ENCODE measurements at places on chromosomes 16 and 17.

DNA sequence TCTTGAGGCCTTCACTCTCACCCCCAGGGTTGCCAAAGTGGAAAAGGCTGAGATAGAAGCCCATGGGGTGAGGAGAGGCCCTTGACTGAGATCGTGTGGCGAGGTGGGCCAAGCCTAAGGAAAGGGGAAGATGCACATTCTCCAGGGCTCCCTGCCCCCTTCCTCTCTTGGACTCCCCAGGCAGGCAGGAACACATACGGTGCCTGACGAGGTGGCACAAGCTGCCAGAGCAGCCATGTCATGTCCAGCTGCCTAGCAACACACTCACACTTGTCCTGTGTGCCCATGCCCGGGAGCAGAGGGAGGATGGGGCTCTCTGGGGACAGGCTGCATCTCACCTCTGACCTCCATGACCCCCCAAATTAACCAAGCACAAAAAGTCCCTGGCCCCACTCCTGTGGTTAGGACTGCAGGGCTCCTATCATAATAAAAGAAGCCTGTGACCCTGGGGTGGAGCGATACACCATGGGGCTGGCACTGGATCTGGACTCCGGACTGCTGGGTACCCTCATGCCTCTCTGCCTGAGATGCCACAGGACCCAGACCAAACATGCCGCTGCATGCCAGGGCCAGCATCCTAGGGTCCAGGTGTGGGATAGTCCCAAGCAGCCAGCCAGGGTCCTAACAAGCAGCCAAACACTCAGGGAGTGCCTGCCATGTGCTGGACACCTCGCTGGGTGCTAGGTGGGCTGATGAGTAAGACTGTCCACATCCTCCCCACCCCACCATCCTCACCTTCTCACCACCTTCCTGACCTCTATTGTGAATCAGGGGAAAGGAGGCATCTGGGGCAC is 2.6 kb downstream of the GIT1 start:
- no peak for DNase-seq

- no peak for DNase-seq
Observed at GRCh38 chr16:56823081-56823733, 41.8 kb upstream of the SLC12A3 start.

DNA sequence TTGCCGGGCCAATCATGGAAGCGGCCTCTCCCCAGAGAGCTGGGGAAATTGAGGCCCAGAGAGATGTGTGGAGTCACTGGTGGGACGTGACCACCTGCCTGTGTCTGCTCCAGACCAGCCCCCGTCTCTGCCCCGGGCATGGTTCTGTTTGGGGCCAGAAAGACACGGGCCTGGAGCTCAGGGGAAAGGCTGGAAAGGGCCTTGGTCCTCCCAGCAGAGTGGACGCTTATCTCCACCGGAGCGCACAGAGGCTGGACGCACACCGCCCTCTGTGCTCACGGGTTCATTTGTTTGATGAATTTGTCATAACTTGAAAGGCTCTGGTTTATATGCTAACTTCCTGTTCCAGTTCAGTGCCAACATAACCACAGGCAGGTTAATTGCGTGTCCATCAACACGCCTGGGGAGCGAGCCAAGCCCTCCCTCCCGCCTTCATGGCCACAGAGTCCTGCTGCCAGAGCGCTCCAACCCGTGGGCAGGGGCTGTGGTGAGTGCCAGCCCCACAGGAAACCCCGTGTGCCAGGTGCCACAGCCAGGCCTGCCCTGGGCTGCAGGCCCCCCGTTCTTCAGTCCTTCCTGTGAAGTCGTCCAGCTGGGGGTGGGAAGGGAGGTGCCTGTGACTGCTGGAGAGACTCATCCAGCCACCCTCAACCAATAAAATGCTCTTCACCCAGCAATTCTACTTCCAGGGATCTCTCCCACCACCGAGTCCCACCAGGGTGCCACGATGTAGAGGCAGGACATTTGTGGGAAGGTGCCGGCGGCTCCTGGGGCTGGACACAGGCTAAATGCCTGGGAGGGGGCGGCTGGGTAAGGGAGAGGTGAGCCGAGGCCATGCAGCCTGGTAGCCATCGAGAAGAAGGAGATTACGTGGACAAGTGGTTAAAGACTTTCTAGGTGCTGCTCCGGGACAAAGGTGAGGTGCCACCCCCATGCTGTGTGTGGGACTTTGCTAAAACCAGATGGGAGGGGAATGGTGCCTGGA is 29.4 kb upstream of the BAHCC1 start:
- peak; percentile 40 for DNase-seq

GRCh38 chr16:15507959-15508627 is 73.7 kb downstream of the BMERB1 start:
- DNase-seq: no peak

DNA sequence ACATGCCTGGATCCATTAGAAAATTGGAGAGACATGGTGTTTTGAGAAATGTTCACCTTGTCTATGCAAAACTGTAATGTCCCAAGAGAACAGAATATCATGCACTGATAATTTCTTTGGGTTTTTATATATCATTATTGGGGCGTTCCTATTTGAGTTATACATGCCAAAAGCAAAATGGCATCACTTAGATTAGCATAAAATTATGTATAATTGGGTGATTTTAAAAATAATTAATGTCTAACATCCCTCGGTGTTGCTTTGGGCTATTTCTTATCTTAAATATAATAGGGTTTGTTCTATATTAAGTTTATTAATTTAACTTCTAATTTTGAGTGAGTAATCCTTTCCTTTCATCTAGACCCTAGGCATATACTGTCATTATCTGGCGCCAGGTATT is at the start of gene KRT28:
Gene KRT28 (minus strand): TSS at position 101 of the 400 bp plus-strand sequence. CDS start 66 bp downstream, at position 35.
- no peak for DNase-seq

DNA sequence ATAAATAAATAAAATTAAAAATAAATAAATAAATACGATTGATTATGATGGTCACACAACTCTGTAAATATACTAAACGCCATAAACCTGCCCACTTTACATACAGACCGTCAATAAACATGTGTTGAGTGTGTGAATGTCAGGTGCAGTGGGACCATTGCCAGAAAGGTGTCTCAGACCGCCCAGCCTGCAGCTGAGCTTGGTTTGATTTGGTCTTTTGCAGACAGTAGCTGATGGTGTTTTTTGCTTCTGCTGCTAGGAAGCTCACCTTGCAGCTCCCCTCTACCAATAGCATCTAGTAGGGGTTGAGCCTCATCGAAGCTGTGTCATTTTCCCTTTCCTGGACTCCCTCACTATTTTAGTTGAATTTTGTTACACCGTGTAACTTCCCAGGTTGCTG is 23.5 kb downstream of the UBALD1 start:
- DNase-seq: no peak

DNA sequence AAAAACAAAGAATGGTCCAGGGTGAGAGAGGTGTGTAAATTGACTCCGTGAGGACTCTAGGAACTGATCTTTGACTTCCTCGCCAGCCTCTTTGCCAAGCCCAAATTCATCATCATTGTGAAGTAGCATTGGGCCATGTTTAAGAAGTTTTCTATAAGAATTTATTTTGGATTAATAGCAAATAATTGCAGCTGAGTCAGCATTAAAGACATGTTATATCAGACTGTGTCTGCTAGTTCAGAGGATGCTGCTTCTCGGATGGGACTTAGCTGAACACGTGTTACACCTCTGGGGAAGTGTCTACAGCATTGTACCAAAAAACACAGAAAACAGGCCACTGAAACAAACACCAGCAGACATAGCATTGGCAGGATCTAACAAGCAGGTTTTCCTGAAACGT is 366.6 kb downstream of the CDH13 start:
- DNase-seq: no peak

- no peak for DNase-seq
Observed at GRCh38 chr17:5344914-5345313, 62.8 kb downstream of the RABEP1 start.

GRCh38 chr16:56274369-56274768 is 83.1 kb downstream of the GNAO1 start:
- no peak for DNase-seq

- no peak for DNase-seq
Observed at GRCh38 chr17:39150104-39150634, 1.3 kb downstream of the PLXDC1 start.

- DNase-seq: no peak
Observed at GRCh38 chr16:84673203-84673535, 24.9 kb downstream of the KLHL36 start.

- DNase-seq: no peak
Observed at GRCh38 chr17:66971730-66972441, 7.4 kb downstream of the CACNG4 start.

DNA sequence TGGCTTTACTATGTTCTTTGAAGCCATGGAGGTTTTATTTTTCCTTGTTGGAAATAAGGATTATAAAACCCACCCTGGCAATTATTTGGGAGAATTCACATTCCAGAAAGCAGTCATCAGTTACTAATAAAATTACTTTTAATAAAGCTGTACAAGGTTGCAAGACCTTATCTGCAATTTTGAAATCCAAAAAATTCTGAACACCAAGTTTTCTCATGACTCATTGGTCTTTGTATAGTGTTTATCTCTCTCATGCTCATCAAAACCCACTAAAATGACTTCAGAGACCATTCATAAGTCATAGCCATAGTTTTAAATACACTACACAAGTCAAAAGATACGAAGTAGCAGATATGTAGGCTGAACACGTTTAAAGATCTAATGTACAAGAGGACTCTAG is 6.0 kb upstream of the KRT38 start:
- DNase-seq: no peak

Data from NCI-H2107 (cell line).